H9 (cell line): ENCODE measurements at places on chromosomes 2 and 18. TPM values are rescaled to one million over a fixed set of nuclear protein-coding genes. Genes with fewer than 3 reads are reported as not detected.

DNA sequence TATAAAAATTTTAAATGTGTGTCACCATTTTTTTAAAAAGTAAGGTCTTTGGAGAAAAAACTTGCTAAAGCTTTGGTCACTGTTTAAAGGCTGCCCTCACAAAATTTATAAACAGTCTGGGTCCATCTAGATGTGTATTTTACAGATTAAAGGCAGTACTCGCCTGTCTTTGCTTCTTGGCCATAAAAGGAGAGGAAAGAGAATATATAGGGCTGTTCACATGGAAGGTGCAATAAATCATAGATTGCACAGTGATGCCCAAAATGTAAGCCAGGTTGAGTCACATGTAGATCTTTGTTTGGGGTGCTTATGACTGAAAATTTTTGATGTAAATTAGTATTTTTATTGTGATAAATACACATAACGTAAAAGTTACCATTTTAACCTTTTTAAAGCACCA, 55.6 kb downstream of the MTCL1 start:
- DNase-seq = no peak
- no peak overlapping the region for H3K4me3 ChIP-seq
- no peaks in the 10 kb centered on the region for H3K4me1 ChIP-seq
- no peaks in the 10 kb centered on the region for H3K27me3 ChIP-seq

DNA sequence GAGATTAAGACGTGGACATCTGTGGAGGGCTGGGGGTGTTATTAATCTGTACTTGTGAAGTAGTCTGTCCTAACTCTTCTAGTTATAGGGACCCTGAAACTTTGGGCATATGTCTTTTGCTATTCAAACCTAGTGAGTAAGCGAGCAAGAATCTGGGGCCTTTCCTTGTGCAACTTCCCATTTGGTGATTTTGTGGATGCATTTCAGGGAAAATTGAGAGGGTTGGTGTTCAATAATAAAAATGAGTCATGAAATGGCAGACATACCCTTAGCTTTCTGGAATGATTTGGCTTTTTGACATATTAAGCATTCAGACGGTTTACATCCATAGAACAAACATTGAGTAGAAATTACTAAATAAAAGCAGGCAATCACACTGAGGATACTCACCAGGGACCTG, 17.0 kb downstream of the COL4A4 start:
- no peak overlapping the region for H3K27ac ChIP-seq
- no peak for DNase-seq
- H3K4me3 ChIP-seq = no peak overlapping the region
- no peaks in the 10 kb centered on the region for H3K4me1 ChIP-seq
- H3K27me3 ChIP-seq = no peaks in the 10 kb centered on the region

- no peak overlapping the region for H3K27ac ChIP-seq
- H3K27me3 ChIP-seq = no peaks in the 10 kb centered on the region
- H3K36me3 ChIP-seq = no peaks in the 10 kb centered on the region
- no peak overlapping the region for H3K4me3 ChIP-seq
- no peak for DNase-seq
- no peaks in the 10 kb centered on the region for H3K4me1 ChIP-seq
These were observed 286.9 kb downstream of the INSIG2 start for GRCh38 chr2:118374974-118375755.

DNA sequence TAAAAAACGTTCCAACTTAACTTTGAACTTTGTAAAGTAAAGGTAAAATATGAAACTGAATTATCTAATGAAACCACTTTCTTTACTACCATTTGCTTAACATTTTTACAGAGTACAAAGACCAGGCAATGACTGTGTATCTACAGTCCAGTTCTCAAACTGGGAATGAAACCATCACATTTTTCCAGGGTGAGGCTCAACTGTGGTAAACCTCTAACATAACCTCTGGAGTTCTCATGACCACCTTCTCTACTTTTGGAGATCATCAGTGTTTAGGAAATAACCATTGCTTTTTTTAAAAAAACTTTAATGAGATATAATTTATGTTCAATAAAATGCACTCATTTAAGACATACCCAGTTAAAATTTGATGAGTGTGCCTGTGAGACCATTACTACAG, 223.5 kb downstream of the RNF152 start:
- no peak for DNase-seq
- H3K4me3 ChIP-seq = no peak overlapping the region
- no peak overlapping the region for H3K27ac ChIP-seq
- H3K4me1 ChIP-seq = peaks cover 2% of the 10 kb centered on the region; the same call in 1 of the 2 replicates

Gene ZNF892
- total RNA-seq = 13.2 and 13.3 TPM in 2 replicates
